ENCODE measurements at places on chromosomes 2 and 18.

DNA sequence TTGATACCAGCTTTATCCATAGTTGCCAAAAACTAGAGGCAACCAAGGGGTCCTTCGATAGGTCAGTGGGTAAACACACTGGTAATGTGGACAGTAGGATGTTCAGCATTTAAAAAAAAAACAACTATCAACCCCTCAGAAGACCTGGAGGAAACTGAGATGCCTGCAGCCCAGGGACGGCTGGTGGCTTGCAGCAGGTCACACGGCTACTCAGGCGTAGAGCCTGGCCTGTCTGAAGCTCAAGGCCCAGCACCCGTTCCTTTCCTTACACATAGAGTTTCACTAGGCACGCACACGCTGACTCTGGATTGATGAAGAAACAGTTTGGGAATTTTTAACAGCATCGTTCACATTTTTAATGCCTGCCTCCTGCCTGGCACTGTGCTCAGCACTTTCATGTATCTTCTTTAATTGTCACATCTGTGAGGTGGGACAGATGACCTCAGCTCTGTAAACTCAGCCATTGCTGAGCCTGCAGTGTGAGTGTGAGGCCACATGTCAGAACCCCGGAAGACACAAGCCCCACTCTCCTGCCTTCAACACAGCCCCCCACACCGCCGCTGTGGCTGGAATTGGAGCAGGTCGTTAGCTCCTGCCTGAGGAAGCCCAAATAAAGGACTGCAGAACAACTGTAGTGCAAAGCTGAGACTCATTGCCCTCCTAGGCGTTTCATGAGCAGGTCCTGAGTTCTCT, 40.7 kb downstream of the TRAPPC12 start:
- no peak for DNase-seq

GRCh38 chr2:107775211-107775610, 51.5 kb upstream of the RGPD4 start:
- no peak for DNase-seq

DNA sequence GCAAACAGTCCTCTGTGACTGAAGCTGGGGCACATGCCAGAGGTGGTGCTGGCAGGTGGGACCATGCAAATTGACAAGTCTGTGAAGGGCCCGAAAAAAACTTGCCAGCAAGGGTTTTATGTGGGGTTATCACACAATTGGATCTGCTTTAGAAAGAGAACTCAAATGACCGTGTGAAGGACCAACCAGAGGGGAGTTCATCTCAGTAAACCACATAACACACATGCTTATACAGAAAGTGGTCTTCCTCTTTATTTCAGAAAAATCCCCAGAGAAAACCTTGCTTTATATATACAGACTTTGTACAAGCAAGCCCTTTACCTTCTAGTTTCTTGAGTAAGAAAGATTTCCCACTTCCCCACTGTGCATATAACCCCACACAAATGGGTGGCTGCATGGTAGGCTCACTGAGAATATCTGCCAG, 46.7 kb downstream of the KIDINS220 start:
- DNase-seq = no peak

- DNase-seq = no peak
Observed at GRCh38 chr2:228798458-228799207, 472.5 kb downstream of the PID1 start.

GRCh38 chr2:169072163-169072925, 3.0 kb downstream of the DHRS9 start:
- DNase-seq = no peak

DNA sequence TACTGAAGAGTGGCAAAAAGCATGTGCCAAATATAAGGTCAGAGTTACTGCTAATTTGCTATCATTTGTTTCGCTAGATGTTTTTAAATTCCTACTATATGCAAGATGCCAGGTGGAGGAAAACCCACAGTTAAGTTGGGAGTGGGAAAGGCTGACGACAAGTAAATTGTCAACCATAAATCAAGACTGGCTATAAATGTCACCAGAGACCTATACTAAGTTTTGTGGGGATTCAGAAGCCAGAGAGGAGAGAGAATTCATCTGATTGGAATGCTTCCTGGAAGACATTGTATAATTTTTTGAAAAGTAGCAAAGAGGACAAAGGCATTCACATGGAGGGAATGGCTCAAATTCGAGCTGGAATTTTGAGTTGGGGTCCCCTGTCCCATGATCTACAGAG, 64.3 kb downstream of the CFAP221 start:
- DNase-seq = no peak

DNA sequence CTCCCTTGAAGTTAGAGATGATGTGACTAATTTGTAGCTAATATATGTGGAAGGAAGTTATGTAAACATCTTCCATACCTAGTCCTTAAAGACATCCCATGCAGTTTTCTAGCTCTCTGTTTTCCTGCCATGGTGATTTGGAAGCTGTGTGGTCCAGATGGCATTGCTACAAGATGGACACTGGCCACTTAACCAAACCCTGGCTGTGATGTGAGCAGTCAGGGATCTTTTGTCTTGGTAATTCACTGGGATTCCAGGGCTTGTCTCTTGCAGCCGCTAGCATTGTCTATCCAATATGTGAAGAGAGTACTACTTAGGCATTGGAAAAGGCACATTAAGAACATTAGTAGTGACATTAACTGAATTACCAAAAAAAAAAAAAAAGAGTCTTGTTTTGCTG, 139.9 kb upstream of the DOCK10 start:
- no peak for DNase-seq

- no peak for DNase-seq
Observed at GRCh38 chr2:236870370-236870769, 215.3 kb upstream of the COPS8 start.

- no peak for DNase-seq
Observed at GRCh38 chr2:171703574-171704347, 16.5 kb downstream of the DYNC1I2 start.

Data from NCI-H2171 (cell line).